ENCODE measurements at places on chromosomes 2 and 18. TPM values are rescaled to one million over a fixed set of nuclear protein-coding genes. Genes with fewer than 3 reads are reported as not detected.

Gene C1GALT1C1L
- total RNA-seq, result not detected

Gene SNRPD1
- total RNA-seq, result 3.6 TPM

DNA sequence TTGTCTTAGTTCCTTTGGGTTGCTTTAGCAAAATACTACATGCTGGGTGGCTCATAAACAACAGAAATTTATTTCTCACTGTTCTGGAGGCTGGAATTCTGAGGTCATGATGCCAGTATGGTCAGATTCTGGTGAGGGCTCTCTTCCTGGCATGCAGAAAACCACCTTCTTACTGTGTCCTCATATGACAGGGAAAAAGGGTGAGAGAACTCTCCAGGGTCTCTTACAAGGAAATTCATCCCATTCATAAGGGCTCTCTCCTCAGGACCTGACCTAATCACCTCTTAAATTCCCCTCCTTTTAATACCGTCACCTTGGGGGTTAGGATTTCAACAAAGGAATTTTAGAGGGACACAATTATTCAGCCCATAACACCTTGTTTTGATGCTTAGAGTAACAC lies 243.1 kb upstream of the TNP1 start:
- H3K36me3 ChIP-seq, result no peaks in the 10 kb centered on the region
- no peaks in the 10 kb centered on the region for H3K27me3 ChIP-seq
- DNase-seq, result no peak
- no peak overlapping the region for H3K27ac ChIP-seq
- H3K4me1 ChIP-seq, result no peaks in the 10 kb centered on the region
- H3K4me3 ChIP-seq, result no peak overlapping the region

DNA sequence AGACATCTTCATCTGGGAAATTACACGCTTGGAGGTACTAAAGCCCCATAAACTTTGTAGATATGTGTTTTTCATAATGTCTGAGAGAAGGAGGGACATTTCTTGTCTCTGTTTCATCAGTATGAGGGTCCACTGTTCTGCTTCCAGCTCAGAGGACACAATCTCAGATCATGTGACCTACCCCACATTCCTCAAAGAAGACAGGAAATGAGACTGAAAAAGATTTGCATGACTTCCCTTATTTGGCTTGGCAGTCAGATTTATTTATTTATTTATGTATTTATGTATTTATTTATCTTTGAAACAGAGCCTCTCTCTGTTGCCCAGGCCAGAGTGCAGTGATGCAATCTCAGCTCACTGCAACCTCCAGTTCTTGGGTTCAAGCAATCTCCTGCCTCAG lies 463.7 kb upstream of the RGPD4 start:
- no peak overlapping the region for H3K4me3 ChIP-seq
- H3K4me1 ChIP-seq, result no peaks in the 10 kb centered on the region
- no peaks in the 10 kb centered on the region for H3K36me3 ChIP-seq
- H3K27ac ChIP-seq, result no peak overlapping the region
- H3K27me3 ChIP-seq, result no peaks in the 10 kb centered on the region
- no peak for DNase-seq

DNA sequence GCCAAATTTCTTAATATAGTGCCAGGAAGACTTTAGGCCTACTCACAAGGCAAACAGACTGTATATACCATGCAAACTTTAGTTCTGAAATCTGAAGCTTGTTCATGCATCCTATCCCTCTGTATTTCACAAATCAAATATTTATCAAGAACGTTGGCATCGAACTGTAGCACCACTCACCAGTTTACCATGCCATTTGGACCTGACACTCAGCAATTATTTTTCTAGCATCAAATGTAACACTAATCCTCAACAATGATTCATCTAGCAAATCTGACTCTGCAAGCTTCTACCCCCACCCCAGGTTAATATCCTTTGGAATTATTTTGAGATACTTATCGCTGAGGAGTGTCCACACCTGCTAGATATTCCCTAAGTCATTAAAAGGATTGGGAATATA lies 1506.6 kb downstream of the LRP1B start:
- H3K4me1 ChIP-seq, result no peaks in the 10 kb centered on the region
- H3K27me3 ChIP-seq, result no peaks in the 10 kb centered on the region
- DNase-seq, result no peak
- H3K36me3 ChIP-seq, result no peaks in the 10 kb centered on the region
- no peak overlapping the region for H3K4me3 ChIP-seq
- H3K27ac ChIP-seq, result no peak overlapping the region

DNA sequence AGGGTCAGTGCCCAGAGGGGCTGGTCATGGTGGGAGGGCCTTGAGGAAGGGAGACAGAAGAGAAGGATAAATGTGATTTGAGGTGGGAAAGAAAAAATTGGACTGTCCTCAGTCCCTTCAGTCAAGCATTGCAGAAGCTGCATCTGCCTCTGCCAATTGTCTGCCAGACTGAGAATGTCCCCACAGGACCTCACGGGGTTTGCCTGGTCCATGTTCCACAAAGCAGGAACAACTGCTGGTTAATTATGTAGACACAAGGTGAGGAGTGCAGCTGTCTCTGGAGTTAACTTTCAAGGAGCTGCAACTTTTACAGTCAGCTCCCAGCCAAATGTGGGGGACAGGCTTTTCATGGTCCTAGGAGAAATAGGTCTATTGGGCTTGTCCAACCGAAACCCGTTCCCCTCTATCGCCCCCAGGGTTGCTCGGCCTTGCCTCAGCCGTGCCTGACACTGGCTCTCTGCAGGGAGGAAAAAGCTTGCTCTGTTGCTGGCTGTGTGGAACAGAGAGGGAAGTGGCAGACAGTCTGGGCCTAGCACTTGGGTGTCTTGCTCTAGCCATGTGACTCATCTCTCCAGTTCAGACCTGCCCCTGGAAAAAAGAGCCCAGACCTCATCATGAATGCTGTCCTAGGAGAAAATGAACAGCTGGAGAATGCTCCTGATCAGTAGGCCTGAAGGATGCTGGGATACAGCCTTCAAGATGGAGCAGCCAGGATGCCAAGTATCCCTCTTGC lies 31.1 kb upstream of the PAX8 start:
- H3K27me3 ChIP-seq, result no peaks in the 10 kb centered on the region
- no peaks in the 10 kb centered on the region for H3K4me1 ChIP-seq
- H3K36me3 ChIP-seq, result no peaks in the 10 kb centered on the region
- DNase-seq, result no peak

- H3K27ac ChIP-seq, result no peak overlapping the region
- H3K4me1 ChIP-seq, result no peaks in the 10 kb centered on the region
- no peak overlapping the region for H3K4me3 ChIP-seq
- no peak for DNase-seq
- H3K27me3 ChIP-seq, result no peaks in the 10 kb centered on the region
- H3K36me3 ChIP-seq, result no peaks in the 10 kb centered on the region
Measured at GRCh38 chr2:16226381-16226780, 286.0 kb downstream of the MYCN start.

- DNase-seq, result peak; percentile 25
- no peaks in the 10 kb centered on the region for H3K36me3 ChIP-seq
- H3K4me3 ChIP-seq, result no peak overlapping the region
- H3K4me1 ChIP-seq, result peaks cover 7% of the 10 kb centered on the region
- no peaks in the 10 kb centered on the region for H3K27me3 ChIP-seq
- no peak overlapping the region for H3K27ac ChIP-seq
Measured at GRCh38 chr2:160321006-160321405, 120.9 kb upstream of the ITGB6 start.

- no peaks in the 10 kb centered on the region for H3K36me3 ChIP-seq
- H3K4me1 ChIP-seq, result peaks cover 39% of the 10 kb centered on the region
- no peak overlapping the region for H3K4me3 ChIP-seq
- H3K27ac ChIP-seq, result peak overlapping the region; percentile 67
- no peaks in the 10 kb centered on the region for H3K27me3 ChIP-seq
Measured at GRCh38 chr2:101064868-101065549, 62.9 kb downstream of the RPL31 start.

GRCh38 chr2:202278036-202278760 lies 12.6 kb downstream of the NOP58 start:
- no peaks in the 10 kb centered on the region for H3K27me3 ChIP-seq
- H3K4me3 ChIP-seq, result no peak overlapping the region
- H3K27ac ChIP-seq, result no peak overlapping the region
- H3K4me1 ChIP-seq, result peaks cover 20% of the 10 kb centered on the region
